ENCODE measurements at places on chromosomes 5 and 9. TPM values are rescaled to one million over a fixed set of nuclear protein-coding genes. Genes with fewer than 3 reads are reported as not detected.

DNA sequence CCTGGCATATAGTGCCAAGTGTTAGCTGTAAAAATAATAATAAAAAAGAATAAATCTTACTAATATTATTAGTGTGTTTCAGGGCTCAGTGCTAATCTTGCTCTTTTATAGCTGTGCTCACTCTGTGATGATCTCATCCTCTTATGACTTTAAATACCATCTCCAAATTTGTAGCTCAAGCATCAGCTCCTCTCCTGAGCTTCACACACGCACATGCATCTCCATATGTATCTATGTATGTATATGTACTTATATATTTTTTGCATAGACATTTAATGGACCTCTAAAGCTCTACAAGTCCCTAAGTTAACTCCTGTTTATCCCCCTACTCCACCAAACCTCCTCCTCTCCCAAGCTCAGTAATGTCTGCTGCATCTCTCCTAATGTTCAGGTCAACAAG lies 170.8 kb upstream of the NR3C1 start:
- no peak for DNase-seq

DNA sequence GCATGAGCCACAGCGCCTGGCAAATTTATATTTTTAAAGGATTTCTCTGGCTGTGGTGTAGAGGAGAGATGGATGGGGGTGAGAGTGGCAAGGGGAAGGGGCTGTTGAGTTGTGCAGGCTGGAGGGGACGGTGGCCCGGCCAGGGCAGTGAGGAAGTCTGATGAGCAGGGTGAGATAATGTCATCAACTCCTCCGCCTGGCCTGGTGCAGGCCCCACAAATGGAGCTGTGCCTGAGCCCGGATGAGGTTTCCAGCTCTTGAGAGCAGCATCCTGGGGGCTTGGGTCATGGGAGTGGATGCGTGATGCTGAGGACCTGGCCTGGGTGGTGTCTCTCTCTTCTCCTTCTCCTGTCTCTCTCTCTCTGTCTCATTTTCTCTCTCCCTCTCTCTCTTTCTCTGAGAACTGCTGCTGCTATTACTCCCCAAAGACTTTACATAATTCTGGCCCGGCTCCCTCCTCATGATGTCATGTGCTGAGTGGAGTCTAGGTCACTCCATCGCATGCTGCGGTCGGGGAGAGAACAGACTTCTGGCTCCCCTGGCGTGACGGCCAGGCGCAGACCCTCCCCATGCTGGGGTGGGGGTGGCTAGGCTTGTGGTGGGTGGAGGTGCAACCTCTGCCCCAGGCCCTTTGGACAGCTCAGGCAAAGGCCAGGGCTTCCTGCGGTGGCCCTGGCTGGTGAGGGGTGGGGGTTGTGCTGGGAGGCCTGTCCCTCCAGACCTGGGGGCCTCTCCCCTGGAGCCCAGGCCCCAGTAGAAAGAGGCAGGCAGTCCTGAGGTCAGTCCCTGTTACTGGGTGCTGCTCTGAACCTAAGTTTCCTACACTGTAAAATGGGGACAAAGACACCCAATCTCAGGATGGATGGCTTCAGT lies 26.4 kb downstream of the FGF18 start:
- DNase-seq: peak; percentile 48

- no peak for DNase-seq
Observed at GRCh38 chr5:138936968-138937345, 61.8 kb upstream of the LRRTM2 start.

- DNase-seq: no peak
Observed at GRCh38 chr5:64158827-64159226, 6.8 kb upstream of the RNF180 start.

- DNase-seq: no peak
Observed at GRCh38 chr9:112038017-112038408, 137.1 kb downstream of the SUSD1 start.

- no peak for DNase-seq
Observed at GRCh38 chr9:89738137-89738932, 133.5 kb downstream of the GADD45G start.

GRCh38 chr9:116191576-116192415 lies 38.2 kb downstream of the PAPPA start:
- no peak for DNase-seq

OR1J2 gene
- not detected for polyA plus RNA-seq

KCNV2 gene
- not detected for polyA plus RNA-seq

MEGF9 gene
- 11.4 TPM for polyA plus RNA-seq

GABBR2 gene
- 3.2 TPM for polyA plus RNA-seq

Measured in AG04450 (cell line).